SK-N-DZ (cell line): ENCODE measurements at places on chromosomes 16 and 17.

DNA sequence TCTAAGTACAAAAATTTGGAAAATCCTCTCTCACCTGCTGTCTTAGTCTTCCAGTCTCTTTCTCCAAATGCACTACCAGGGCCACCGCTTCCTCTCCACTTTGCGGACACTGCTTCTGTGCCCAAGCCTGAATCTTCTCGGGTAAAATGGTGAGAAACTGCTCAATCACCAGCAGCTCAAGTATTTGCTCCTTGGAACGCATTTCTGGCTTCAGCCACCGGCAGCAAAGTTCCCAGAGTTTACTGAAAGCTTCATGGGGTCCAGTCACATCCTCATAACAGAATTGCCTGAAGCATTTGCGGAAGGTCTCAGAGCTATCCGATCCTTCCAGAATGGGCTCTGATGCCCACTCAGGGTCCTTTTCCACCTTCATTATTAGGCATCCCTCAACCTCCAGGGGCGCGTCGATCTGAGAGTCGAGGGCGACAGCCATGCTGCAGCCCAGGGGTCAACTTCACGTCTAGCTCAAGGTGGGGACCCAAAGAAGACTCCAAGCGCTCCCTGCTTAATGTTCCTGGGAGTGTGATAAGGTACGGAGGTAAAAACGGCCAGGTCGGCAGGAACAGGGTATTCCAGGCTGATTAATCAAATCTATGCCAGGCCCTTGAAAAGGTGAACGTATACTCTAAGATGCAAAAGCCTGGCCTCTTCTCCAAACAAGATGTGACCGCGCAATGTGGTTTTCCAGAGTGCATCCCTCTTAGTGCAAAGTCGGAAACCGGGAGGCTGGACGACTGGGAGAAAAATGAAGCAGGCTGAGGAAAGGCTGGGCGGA lies 763 bp downstream of the ZKSCAN2 start:
- DNase-seq = no peak

- no peak for DNase-seq
These were observed 241.1 kb downstream of the SOX9 start for GRCh38 chr17:72361892-72362291.

- DNase-seq = no peak
These were observed 32.9 kb downstream of the TK2 start for GRCh38 chr16:66516808-66517585.

DNA sequence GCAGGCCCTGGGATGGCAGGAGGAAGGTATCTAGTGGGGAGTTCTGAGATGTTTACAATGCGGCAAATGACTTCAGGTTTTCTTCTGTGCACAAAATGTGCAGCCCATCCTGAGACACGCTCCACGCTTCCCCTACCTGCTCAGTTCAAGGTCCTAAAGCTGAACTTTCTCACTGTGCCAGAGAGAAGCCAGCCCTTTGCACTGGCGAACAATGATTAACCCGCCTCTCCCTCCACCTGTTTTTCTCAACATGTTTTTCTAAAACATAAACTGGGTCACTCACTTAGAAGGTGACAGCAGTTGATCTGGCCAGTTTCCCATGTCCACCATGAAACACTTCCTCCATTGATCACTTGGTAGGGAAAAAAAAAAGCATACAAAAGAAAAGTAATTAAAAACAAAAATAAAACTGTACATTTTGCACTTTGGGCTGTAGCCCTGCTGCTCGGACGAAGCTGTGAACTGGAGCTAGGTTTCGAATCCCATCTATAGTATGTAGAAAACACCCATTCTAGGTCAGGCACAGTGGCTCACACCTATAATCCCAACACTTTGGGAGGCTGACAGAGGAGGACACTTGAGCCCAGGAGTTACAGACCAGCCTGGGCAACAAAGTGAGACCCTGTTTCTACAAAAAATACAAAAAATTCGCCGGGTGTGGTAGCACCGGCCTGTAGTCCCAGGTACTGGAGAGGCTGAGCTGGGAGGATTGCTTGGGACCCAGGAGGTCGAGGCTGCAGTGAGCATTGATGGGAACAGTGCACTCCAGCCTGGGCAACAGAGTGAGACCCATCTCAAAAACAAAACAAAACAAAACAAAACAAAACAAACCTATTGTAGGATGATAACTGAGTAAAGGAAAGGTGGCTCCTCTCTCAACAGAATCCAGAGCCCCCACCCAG lies 6.1 kb upstream of the G6PC1 start:
- DNase-seq = no peak

DNA sequence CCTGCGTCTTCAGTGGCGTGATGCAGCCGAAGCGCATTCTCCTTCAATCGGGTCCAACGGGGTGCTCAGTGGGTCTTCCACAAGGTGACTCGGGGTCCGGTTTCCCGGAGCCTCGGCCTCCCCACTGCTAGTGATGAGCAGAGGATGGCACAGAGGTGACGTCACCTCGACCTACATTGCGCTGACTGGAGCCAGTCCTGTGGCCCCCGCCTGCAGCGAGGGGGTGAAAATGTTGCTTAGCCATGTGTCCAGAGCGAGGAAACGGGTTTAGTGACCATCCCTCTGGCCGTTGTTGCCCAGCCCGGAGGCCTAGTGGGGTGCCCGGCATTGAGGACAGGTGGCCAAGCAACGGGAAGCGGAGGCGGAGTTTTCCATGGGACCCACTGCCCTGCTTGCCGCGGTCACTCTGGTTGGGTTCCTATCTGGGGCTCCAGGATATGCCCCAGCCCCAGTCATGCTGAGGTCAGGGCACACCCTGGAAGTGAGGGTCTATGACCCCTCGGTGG lies 190.6 kb upstream of the CIBAR2 start:
- DNase-seq = no peak
